ENCODE measurements at places on chromosomes 3 and 15. TPM values are rescaled to one million over a fixed set of nuclear protein-coding genes. Genes with fewer than 3 reads are reported as not detected.

DNA sequence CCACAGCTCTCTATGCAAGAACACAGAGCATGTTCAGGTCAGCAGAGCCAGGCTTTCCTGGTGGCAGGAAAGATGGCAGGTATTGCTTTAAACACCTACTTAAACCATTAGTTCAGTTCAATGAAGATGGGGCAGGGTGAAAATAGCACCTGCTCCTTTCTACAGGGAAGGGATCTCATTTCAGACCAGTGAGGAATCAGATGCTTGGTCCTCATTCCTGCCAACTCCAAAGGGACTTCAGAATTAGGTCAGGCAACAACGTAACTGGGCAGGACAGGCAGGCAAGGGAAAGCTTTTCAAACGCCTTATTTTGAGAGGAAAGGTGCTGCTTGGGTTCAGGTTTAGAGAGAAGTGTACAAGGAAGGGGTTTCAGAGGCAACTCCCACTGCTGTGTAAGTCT lies 12.6 kb upstream of the RPS17 start:
- H3K4me1 ChIP-seq: no peaks in the 10 kb centered on the region
- H3K4me3 ChIP-seq: no peak overlapping the region
- no peak for DNase-seq

DNA sequence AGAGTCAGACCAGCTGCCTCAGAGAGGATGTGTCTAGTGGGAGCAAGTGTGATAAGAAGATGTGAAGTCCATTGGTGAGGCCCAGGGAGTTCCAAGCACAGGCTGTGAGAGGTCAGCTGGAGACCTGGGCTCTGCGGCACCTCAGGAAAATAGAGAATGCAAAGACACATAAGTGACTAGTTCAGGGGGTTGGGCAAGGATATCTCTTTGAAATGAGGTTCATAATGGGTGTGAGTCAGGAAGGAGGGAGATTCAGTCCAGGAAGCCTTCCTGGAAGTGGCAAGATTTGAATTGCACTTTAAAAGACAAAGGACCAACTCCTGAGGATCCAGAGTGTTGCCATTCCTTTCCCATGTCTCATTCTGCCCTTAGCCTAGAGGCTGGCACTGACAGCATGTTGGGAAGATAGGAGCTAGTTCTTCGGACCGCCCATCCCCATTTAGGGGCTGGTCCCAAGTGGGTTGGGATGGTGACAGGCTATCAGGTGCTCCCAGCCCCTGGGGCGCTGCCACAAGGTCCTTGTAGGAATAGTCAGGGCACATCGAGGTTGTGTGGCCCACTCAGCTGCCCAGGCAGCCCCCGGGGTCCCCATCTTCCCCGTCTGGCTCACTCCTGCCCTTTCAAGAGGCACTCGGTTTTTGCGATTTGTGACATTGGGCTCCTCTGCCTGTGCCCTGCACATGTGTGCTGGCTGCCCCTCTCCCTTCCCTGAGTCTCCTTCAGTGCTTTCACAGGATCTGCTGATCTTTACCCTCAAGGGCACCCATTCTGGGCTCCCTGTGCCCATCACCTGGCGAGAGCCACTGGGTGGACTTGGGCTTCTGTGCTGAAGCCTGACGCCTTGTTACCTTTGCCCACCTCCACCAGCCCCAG lies 23.7 kb downstream of the ESYT3 start:
- H3K27me3 ChIP-seq: peaks cover 49% of the 10 kb centered on the region
- H3K27ac ChIP-seq: no peak overlapping the region
- no peak overlapping the region for H3K4me3 ChIP-seq
- H3K36me3 ChIP-seq: no peaks in the 10 kb centered on the region

DNA sequence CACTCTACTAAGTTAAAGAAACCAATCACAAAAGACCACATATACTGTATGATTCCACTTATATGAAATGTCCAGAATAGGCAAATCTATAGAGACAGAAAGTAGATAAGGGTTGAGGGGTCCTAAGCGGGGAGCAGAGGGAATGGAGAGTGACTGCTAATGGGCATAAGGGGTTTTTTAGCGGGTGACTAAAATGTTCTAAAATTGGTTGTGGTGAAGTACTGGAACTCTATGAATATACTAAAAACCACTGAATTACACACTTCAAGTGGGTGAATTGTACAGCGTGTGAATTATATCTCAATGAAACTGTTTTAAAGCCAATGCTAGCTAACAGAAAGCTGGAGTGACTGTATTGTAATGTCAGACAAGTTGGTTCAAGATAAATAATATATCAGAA lies 33.3 kb downstream of the KPNA1 start:
- DNase-seq: no peak
- H3K27ac ChIP-seq: no peak overlapping the region
- no peaks in the 10 kb centered on the region for H3K27me3 ChIP-seq
- H3K4me3 ChIP-seq: no peak overlapping the region

DNA sequence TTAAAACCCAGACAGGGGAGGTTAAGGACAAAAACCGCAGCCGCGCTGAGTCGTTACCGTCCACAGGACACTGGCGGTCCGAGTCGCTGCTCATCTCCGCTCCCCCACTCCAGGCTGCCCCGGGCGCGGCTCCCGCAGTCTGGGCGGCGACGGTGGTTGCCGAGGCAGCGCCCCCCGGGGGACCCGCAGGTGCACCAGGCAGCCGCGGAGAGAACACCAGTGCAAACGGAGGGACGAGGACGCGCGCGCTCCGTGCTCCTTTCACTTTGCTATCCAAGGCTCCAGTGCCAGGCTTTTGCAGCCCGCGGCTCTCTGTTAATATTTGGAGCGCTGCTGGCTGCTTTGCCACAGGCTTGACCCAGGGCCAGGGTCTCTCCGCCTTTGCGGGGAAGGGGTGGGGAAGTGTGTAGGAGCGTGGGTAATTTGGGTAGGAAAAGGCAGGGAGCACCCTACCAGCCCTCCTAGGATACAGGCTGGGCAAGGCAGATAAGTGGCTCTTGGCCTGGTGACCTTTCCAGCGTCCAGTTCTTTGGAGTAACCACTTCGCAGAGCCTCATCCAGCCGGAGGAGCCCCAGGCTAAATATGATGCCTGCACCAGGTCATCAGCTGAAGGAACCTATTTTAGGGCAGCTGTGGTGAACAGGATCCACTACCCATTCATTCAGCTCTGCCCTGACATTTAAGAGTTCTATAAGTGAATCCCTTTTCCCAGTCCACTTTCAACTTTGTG lies at the start of gene GADL1:
Gene GADL1, minus strand, starts transcription at position 141 of the 731 bp plus-strand sequence. Its CDS starts 47 bp downstream, at position 94.
- peak within 1 kb of the TSS; percentile 46 for H3K4me3 ChIP-seq
- no peak within 1 kb of the TSS for H3K27ac ChIP-seq
- H3K36me3 ChIP-seq: no peaks in the 10 kb centered on the region
- H3K27me3 ChIP-seq: peaks cover 53% of the 10 kb centered on the region
- peaks cover 14% of the 10 kb centered on the region for H3K4me1 ChIP-seq

GRCh38 chr15:90609242-90610180 lies 79.8 kb downstream of the CRTC3 start:
- H3K4me1 ChIP-seq: no peaks in the 10 kb centered on the region
- DNase-seq: no peak
- H3K36me3 ChIP-seq: peaks cover 10% of the 10 kb centered on the region
- H3K4me3 ChIP-seq: no peak overlapping the region

GRCh38 chr15:73781038-73781925 lies 28.1 kb upstream of the INSYN1 start:
- no peak overlapping the region for H3K4me3 ChIP-seq
- no peak overlapping the region for H3K27ac ChIP-seq

- H3K36me3 ChIP-seq: peaks cover 96% of the 10 kb centered on the region
- peak overlapping the region; percentile 36 for H3K27ac ChIP-seq
- H3K27me3 ChIP-seq: no peaks in the 10 kb centered on the region
- DNase-seq: peak; percentile 73
- H3K4me3 ChIP-seq: no peak overlapping the region
- H3K4me1 ChIP-seq: no peaks in the 10 kb centered on the region
Observed at GRCh38 chr15:64134345-64134829, 17.1 kb upstream of the SNX22 start.

DNA sequence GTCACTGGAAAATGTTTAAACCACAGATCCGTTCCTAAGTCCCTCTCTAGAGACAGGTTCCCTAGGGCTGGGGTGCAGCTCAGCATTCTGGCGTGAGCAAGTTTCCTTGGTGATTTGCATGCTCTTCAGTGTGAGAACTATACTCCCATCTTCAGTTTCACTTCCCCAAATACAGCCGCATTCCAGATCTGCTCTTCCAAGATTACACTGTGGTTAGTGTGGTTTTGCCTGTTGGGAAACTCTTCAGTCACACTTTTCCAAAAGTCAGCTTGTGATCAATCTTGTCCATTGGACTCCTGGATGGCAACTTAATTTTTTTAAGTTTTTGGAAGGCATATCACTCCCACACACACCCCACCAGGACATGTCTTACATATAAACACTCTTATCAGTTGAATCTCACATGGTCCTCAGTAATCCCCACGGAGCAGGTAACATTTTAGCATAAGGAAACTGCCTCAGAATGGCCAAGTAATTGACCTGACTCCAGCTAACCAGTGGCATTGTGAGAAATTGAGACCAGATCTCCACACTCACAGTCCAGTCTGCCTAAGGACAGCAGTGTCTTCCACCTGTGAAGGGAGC lies 33.5 kb upstream of the PTPN23 start:
- no peak for DNase-seq
- no peaks in the 10 kb centered on the region for H3K27me3 ChIP-seq
- H3K4me1 ChIP-seq: peaks cover 6% of the 10 kb centered on the region
- H3K27ac ChIP-seq: no peak overlapping the region

DNA sequence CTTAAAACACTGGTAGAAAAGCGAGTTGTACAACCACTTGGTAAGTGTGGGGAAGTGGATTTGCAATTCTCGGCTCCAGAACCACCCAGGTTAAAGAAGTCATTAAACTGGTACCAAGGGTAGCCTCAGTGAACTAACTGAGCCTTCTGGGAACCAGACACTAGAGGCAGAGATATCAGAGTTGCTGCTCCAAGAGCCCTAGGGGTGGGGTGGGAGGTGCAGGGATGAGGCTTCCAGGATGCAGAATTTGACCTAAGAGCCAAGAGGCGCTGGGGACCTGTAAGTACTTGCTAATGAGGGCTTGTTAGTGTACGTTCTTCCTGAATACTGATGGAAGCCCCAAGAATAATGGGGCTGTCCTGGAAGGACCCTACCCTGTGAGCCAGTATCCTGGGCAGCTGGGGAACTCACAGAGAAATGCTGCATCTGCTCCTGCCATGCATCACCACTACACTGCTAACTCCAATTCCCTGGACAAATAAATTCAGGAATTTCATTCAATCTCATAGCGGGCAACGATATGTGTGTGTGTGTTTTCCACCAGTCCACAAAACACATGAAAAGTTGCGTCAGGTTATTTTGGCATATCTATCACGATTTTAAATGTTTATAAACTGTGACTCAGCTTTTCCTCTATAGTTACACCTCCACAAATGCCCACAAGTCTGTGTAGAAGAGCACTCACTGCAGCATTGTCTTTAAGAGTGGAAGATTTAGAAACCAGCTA lies 23.8 kb downstream of the STIMATE start:
- H3K27ac ChIP-seq: no peak overlapping the region
- no peaks in the 10 kb centered on the region for H3K27me3 ChIP-seq
- no peak overlapping the region for H3K4me3 ChIP-seq
- peaks cover 51% of the 10 kb centered on the region for H3K4me1 ChIP-seq
- no peak for DNase-seq

DNA sequence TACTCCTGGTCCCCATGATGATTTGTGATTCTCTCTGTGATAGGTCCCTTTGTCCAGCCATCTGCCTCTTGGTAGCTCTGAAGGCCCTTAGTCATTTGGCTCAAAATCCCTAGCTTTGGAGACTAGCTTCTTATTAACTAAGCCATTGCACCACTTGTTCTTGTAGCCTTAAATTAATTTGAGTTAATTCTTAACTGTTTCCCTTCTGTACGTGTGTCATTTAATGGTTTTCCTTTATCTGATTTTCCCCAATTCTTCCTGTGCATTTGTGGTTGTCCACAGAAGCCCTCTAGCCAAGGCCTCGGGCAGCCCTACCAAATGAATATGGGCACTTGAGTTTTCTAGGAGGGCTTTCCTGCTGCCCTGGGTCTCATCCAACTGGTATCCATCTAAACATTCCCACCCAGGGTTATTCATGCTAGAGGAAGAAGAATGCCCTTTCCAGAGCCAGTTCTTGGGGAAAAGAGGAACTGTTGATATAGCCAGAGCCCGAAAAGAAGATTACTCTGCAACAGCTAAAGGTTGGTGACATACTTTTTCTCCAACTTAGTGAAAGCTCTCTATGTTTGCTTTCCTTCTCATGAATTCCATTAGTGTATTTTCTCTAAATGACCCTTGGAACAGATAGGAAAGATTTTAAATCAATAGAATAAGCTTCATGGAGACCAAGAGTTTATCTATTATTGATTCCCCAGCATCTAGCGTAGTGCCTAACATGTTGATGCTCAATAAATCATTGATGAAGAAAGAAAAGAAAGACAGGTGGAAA lies 44.2 kb upstream of the ZBTB38 start:
- no peak for DNase-seq
- no peaks in the 10 kb centered on the region for H3K27me3 ChIP-seq
- no peak overlapping the region for H3K27ac ChIP-seq
- no peaks in the 10 kb centered on the region for H3K4me1 ChIP-seq
- H3K4me3 ChIP-seq: no peak overlapping the region

- no peak for DNase-seq
- peaks cover 15% of the 10 kb centered on the region for H3K4me1 ChIP-seq
- H3K27ac ChIP-seq: peak overlapping the region; percentile 95
- peaks cover 5% of the 10 kb centered on the region for H3K36me3 ChIP-seq
- H3K4me3 ChIP-seq: peak overlapping the region; percentile 61
Observed at GRCh38 chr3:196631682-196632045, 7.8 kb upstream of the NRROS start.

DNA sequence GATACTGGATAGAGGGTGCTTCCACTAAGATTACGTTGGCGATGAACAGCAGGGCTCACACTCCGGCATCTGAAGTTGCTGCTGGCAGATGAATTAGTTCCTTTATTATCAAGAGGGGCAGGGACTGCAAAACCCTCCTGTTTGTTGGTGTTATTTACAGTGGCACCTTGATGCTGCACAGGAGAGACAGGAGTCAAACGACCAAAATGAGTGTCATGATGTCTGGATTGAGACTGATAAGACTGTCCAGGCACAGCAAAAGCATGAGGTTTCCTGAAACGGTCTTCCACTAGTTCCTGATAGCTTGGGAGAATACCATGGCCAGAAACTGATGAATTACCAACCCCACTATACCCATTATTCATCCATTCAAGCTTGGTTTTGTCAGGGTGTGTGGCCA lies 100.8 kb upstream of the NEDD4 start:
- no peaks in the 10 kb centered on the region for H3K27me3 ChIP-seq
- DNase-seq: no peak
- H3K4me3 ChIP-seq: no peak overlapping the region
- H3K4me1 ChIP-seq: no peaks in the 10 kb centered on the region

GRCh38 chr3:69115731-69116130 lies 6.7 kb downstream of the LMOD3 start:
- H3K27ac ChIP-seq: no peak overlapping the region
- no peaks in the 10 kb centered on the region for H3K36me3 ChIP-seq
- no peaks in the 10 kb centered on the region for H3K4me1 ChIP-seq
- no peaks in the 10 kb centered on the region for H3K27me3 ChIP-seq
- no peak for DNase-seq

- H3K27ac ChIP-seq: no peak overlapping the region
- H3K27me3 ChIP-seq: no peaks in the 10 kb centered on the region
- H3K4me3 ChIP-seq: no peak overlapping the region
- H3K36me3 ChIP-seq: no peaks in the 10 kb centered on the region
- no peak for DNase-seq
Observed at GRCh38 chr3:167109746-167110145, 270.4 kb downstream of the ZBBX start.

- no peak overlapping the region for H3K4me3 ChIP-seq
- H3K4me1 ChIP-seq: peaks cover 21% of the 10 kb centered on the region
- no peaks in the 10 kb centered on the region for H3K36me3 ChIP-seq
- DNase-seq: no peak
- H3K27me3 ChIP-seq: no peaks in the 10 kb centered on the region
Observed at GRCh38 chr3:182983876-182984275, 3.5 kb upstream of the DCUN1D1 start.

The PARP15 gene
- 77.2 TPM for total RNA-seq

The FEZF2 gene
- total RNA-seq: not detected

The TAGLN3 gene
- total RNA-seq: not detected

The MYLK gene
- 129 TPM for total RNA-seq

The LYSMD2 gene
- 20.8 TPM for total RNA-seq

The TYRO3 gene
- total RNA-seq: 20.7 TPM
